ENCODE measurements at places on chromosomes 16 and 17.

GRCh38 chr17:17071531-17072360, 29.5 kb downstream of the MPRIP start:
- DNase-seq = no peak

- DNase-seq = peak; percentile 85
These were observed 496 bp downstream of the EZH1 start for GRCh38 chr17:42744283-42744805.

DNA sequence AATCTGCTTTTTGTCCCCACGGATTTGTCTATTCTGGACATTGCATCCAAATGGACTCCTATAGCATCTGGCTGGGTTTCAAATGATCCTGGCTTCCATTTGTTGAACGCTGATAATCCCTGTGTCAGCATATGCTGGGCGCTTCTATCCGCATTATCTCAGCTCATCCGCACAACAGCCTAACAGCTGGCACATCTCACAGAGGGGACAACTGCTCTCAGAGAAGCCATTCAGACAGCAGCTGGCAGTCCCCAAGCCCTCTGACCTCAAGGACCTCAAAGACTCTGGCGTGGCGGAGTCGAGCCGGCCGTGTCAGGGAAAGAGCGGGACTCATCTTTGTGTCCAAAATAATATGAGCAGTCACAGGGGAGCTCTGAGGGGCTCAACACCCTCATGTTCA, 82.3 kb downstream of the NT5M start:
- DNase-seq = no peak

DNA sequence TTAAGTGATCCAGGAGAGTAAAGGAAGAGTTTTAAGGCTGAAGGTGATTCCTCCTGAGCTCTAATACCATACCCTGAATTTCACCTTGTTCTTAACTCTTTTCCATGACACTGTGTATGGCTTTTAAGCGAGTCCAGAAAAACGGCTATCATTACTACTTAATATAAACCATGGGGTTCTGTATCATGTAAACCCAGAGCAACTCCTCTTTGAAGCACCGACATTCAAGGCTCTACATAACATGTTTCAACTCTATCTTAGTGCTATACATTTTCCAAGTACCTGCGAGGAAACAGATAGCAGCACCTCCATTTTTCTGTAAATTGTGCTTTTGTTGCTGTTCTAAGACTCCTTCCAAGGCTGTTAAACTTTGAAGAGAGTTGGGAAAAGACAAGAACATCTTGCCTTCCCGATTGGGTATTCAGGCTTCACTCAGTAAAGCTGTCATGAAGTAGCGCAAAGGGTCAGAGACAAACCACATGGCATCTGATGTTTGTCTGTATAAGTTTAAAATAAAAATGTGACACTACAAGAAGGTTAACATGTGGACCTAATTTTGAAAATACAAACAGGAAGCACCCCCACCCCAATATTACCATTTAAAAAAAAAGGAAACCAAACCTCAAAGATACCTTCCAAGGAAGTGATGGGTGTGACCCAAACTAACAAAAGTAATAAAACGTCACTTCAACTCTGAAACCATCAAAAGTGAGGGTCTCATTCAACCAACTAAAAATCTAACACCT, 3.9 kb downstream of the STAT5B start:
- no peak for DNase-seq

DNA sequence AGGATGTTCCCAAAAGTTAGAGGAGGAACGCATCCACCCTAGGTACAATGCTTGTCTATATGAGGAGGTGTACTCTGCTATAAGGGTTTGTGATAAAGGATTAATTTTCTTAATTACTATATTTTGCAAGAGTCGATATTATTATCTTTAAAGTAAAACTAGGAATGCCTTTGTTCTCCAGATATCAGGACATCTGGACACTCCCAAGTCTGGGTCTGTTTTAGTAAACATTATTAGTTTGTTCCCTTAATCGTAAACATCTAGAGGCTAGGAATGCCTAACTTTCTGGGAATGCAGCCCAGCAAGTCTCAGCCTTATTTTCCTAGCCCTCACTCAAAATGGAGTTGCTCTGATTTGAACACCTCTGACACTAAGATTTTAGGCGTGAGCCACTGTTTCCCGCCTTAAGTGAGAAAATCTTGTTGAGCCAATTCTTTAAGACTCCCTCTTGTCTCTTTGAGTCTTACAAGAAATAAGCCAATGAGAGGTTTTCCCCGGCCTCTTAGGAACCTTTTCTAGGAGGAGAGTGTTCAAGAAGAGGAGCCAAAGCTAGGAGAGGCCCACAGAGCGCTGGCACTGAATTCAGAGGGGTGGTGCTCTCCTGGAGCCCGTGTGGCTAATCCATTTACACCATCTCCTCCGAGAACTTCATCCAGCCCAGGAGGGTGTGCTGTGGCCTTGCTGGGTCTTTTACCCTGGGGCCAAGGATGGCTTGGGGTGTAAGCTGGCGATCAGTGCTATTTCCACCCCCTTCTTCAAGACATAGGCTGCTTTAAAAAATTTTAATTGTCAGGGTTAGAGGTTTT, 40.9 kb downstream of the SMARCE1 start:
- no peak for DNase-seq

GRCh38 chr17:3316836-3317235, 18.7 kb upstream of the OR3A1 start:
- no peak for DNase-seq

DNA sequence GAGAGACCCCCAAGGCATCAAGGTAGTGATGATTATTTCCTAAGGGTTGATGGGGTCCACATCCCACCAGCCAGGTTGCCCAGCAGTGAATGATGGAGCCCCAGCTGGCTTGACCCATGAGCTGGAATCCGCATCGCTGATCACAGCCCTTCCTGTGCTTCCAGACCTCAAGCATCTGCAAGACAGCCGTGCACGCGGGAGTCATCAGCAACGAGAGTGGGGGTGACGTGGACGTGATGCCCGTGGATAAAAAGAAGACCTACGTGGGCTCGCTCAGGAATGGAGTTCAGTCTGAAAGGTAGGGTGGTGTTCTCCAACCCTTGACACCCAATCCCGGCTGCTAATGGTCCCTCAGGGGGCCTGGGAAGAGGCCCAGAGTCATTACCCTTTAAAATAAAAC, 69.3 kb downstream of the CRISPLD2 start:
- no peak for DNase-seq

Data from ELR (cell line).